Cardiac muscle cell (in vitro differentiated cells and primary cell): ENCODE measurements at places on chromosomes 6 and 20.

DNA sequence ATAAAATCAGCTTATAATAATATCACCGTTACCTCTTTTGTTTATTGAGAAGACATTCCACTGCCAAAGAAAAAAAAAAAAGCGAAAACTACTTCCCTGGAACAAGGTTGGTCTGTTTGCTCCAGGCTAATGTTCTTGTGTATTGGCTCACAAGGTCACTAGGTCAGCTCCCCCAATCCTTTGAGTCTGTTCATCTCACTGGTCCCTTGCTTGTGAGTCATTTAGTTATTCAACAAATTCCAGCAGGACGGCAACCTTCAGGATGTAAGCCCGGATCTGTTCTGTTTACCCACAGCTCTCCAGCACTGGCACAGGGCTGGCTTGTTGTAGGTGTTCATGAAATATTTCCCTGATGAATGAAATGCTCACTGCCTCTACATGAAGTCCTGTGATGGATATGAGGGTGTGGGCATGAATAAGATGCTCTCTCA lies 3.3 kb downstream of the ARHGAP40 start:
- DNase-seq: peak; percentile 22

DNA sequence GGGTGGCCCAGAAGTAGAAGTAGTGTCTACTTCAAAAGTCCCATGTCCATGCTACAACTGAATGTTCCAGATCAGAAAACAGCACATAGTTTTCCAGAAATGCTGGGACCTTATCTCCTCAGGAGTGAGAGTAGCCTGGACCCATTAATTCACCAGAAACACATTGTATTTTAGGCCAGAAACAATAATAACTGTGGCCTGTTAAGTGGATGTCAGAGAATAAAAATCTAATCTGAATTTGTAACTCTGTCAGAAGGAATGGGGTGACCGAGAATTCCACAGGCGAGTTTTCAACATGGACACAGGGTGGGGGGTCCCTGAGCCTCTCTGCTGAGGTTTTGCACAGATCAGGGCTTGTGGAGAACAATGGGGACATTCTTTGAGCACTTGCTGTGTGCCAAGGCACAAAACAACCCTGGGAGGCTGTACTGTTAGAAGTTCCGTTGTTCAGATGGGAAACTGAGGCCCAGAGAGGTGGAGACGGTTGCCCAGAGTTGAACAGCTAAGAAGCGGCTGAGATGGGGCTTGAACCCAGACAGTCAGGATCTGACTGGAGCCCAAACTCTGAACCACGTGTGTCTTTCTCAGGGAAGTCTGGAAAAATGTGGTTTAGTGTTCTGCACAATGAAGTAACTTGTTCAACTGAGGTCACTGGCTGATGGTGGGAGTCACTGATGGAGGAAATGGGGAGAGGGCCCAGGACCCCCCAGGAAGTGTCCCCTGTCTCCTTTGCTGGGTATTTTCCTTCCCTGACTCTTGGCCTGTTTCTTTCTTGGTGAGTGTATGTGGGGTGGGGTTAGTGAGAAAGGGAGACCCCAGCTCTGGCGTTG lies 44.2 kb downstream of the SNAI1 start:
- DNase-seq: no peak

DNA sequence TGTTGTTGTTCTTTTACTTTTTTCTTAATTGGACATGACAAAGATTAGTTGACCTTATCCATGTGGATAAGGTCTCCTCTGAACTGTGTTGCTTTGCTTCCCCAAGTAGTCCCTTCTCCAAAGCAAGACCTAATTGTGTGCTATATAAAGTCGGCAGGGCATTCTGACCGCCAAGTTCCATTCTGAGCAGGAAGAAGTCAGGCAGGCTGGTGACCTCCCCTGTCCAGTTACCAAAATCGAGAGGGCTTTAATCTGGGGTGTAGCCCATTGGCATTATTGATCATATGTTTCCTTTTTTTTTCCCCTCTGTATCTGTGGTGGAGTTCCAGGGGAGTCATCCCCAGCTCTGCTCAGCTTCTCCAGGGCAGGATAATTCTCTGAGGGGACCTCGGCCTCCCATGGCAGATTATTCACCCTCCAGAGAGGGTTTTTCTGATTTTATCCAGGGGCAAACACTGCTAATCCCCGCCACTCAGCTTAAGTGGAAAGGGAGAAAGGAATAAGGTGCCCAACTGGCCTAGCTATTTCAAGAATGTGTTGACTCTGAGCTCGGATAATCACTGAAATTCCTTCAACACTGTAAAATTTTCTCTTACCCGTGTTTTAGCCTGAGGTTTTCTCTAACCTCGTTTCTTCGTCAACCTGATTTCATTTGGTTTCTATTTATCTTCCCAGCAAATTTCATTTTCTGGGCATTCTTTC lies 71.8 kb upstream of the L3MBTL3 start:
- DNase-seq: peak; percentile 34

DNA sequence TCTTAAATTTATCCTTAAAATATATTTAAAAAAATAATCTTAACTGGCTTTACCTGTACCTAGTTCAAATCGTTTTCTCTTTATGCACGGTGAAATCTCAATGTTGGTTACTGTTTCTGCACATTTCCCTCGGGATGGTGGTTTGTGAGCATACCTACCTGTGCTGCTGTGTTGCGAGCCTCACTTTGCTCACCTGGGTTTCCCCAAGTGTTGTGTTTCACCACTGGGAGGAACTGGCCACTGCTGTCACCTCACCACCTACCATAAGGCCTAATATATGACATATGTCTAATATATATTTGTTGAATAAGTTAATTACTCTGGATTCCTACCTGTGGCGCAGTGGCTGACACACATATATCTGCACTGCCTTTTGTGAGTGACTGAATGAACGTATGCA lies 493.5 kb upstream of the FLRT3 start:
- no peak for DNase-seq

DNA sequence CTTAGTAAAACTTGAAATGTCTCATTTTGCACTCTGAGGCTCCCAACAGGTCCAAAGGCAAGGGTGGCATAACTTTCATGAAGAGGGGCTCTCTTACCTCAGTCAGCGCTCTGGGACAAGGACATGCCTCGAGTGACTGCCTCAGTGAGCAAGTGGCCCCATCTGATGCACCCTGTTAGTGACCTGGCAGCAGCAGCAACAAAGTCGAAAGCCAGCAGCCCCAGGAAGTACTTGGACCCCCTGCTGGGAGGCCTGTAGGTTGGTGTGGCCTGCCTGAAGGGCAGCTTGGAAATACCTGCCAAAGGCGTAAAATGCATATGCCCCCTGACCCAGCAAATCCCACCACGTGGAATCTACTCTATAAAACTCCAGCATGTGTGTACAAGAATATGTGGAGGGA lies 13.2 kb downstream of the MAP1LC3A start:
- DNase-seq: no peak

DNA sequence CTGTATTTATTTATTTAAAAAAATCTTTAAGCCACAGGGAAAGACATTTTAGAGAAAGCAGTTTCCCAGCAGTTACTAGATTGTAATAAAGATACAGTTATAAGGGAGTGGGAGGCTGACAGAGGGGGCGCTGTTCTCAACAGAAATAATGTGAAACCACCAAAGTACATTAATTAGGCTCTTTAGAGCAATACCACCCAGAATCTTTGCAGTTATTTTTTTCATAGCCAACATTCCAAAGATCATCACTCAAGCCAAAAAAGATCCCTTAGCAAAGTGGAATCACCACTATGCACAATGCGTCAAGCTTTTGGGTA lies 331.3 kb upstream of the DEFB112 start:
- DNase-seq: no peak

DNA sequence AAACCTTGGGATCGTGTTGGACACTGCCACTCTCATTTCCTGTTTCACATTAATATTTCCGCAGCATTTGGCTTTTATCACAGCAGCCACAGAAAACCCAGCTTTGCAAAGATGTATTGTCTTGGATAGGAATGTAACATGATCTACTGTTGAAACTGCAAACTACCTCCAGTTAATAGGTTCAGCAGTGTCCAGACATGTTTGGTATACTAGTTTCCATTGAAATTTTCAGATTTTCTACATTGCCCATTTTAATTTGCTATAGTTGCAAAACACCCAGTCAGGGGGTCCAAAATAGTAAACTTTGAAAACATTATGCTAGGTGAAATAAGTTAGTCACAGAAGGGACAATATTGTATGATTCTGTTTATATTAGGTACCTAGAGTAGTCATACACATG lies 3.3 kb downstream of the ANKRD6 start:
- DNase-seq: no peak
